Inflammatory macrophage (primary cell): ENCODE measurements at places on chromosomes 3 and 15.

- DNase-seq: no peak
Measured at GRCh38 chr3:16439848-16440708, 73.4 kb downstream of the RFTN1 start.

- peak; percentile 69 for DNase-seq
Measured at GRCh38 chr3:16177962-16178627, 3.6 kb downstream of the GALNT15 start.

- DNase-seq: no peak
Measured at GRCh38 chr3:39339086-39339485, 9.6 kb downstream of the CCR8 start.

DNA sequence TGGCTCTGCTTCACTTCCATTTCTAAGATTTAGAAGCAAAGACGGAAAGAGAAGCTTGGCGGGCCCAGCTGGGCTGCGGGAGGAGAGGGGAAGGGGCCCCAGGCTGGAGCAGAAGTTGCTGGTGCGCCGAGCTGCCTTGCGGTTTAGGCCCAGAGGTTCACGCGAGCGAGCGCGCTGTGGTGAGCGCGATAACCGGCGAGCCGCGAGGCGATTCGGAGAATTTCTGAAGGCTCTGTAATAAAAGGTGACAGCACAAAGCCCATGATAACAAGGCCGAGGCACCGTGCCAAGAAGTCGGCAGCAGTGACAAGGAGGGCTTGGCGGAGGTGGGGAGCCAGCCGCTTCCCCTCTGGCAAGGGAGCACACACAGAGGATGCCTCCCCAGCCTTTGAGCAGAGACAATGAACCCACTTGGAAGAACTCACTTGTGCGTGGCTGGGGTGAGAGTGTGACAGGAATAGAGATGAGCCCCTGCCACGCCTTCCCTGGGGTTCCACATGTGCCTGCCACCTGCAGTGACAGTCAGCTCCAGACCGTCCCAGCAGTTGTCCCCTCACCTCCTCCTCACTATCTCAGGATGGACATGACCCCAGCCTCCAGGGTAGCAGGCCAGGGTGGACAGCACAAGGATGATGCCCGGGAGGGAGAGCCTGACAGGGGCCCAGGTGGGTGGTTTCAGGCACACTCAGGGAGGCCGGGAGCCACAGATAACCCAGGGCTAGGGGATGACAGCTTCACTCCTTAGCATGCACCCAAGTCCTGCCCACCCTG is 315.2 kb downstream of the UACA start:
- peak; percentile 17 for DNase-seq

DNA sequence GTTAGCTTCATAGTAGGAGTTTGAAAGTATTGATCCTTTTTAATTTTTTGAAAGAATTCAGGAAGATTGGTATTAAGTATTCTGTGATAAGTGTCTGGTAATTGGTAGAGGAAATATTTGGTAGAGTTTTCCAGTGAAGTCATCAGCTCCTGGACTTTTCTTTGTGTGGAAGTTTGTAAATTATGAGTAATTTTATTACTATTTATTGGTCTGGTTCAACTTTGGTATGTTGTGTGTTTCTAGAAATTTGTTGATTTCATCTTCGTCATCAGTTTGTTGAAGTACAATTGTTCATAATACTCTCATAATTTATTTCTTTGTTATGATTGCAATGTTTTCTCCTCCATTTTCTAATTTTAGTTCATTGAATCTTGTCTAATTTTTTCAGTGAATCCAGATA is 832.0 kb downstream of the OTOL1 start:
- no peak for DNase-seq

GRCh38 chr15:63256433-63257274 is 20.8 kb upstream of the APH1B start:
- no peak for DNase-seq

DNA sequence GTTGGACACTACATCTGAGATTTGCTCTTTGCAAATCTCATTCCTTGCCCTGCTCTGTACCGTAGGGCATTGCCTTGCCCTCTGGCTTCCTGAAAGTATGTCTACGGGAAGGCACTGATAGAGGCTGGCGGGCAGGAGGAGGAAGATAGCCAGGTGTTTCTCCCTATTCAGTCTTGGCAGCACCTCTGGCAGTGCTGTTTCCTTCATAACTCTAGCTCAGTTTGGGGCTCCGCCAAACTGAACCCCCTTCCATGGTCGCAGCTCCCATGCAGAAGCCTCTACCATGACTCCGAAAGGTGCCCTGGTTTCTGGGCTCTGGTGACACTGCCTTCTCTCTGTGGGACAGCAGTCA is 122.3 kb upstream of the PRR20G start:
- no peak for DNase-seq
